ENCODE measurements at places on chromosomes 1 and 21.

DNA sequence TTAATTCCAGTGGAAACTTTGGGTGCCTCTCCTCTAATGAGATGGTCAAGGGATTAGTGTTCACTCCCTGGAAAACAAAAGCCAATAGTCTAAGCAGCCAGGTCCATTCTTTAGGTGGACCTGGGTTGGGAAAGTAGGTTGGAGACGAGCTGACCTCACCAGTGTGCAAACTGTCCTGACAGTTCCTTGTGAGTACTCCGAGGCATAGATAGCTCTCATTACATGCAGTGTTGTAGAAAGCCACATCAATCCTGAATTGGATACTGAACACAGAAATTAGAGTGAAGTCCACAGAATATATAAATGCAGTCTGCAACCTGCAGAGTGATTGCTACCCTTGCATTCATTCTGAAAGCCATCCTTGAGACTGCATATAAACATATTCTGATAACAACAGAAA, 675.1 kb upstream of the CXADR start:
- DNase-seq, result no peak

DNA sequence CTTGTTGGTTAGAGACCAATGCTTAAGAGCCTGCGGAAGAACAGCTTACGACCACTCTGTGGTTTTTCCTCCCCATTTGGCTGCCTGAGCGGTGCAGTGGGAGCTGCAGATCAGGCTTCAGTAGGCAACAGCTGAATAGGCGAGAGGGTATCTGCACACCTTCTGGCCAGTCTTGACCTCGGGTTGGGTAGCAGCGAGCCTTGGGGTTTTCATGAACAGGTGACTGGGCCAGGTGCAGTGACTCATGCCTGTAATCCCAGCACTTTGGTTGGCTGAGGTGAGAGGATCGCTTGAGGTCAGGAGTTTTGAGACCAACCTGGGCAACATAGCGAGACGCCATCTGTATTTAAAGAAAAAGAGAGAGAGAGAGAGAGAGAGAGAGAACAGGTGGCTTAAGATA, 41.0 kb downstream of the NENF start:
- no peak for DNase-seq

DNA sequence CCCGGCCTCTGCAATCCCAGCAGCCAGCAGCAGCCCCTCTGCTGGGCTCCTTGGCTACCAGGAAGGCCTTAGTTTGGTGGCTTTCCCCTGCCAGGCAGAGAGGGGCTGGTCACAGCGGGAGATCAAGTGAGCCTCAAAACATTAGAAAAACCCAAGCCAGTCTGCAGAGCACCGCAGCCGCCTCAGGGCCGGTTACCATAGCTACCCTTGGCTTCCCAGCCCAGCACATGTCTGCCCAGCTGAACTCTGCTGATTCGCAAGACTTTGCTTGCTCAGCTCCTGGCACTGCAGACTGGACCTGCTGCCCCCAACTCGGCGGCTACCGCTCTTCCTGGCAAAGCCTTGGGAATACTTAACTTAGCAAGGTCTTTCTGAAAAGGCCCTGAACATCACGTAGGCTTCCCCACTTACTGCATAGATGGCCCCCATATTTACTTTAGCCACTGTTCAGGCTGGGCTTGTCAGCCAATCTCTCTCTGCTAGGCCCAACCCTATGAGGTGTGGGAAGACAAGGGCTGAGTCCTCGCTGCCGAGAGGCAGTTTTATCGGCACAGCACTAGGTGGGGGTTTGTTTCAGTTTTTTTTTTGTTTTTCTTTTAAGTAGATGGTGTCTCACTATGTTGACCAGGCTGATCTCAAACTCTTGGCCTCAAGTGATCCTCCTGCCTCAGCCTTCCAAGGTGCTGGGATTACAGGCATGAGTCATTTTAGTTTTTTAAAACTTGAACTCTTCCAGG, 28.6 kb upstream of the PLEKHG5 start:
- no peak for DNase-seq

DNA sequence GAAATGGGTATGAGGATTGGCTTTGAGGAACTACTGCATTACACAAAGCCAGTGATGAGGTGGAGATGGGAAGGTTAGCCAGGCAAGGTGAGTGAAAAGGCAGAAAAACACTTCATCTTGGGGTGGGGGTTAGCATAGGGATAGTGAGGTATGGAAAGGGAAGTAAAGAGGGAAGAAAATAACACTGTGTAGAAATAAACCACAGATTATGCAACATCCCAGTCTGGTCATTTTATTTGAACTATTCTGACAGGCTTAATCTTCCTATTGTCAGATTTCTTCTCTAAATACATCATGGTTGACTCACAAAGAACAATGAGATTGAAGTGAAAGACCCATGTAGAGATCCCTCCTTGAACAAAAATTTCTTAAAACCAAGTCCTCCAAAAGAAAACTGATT, 640.2 kb downstream of the PTPRC start:
- DNase-seq, result no peak

- DNase-seq, result no peak
Measured at GRCh38 chr1:161731241-161731640, 9.9 kb downstream of the FCRLB start.

DNA sequence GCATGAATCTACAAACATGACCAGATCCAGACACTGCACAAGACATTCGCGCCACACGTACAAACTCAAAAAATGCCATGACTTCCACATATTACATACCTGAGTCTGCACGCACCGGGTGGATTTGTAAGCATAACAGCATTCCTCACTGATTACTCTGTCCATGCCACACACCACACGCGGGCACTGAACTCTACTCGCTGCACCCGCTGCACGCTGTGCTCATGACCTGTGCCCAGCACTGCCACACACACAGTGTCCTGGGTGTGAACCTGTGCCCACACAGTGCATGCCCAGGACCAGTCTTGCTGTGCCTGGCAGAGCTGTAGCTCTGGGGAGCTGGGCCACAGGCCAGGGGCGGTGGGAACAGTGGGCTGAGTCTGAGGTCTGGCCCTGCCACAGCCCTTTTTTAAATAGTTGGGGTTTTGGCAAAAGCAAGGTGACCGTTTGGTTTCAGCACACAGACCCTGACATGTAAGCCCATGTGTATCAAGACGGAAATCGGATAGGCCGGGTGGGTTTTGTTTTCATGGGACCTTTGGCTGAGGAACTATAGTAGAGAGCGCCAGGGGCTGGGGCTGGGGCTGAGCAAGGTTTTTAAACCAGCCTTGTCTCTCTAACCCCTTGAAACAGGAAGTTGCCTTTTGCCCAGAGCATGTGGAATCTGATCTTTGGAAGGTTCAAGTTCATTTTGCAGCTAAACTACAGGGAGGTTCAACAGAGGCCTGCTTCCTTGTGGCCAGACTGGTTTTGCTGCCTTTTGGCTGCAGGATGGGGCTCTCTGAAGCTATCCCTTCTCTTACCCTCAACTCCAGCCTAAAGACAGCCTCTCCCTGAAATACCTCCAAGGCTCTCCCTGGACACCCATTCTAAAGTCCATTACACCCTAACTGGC, 12.3 kb upstream of the GOLT1A start:
- peak; percentile 88 for DNase-seq

Data from Peyer's patch (tissue), 4 donors.